ENCODE measurements at places on chromosomes 6 and 20.
A peak's percentile ranks its signal among the peaks of the same experiment; 100 is the strongest.

GRCh38 chr6:31270788-31271640, 878 bp downstream of the HLA-C start:
- DNase-seq = peak; percentile 79

GRCh38 chr6:14224359-14225103, 107.0 kb downstream of the CD83 start:
- peak; percentile 24 for DNase-seq

- DNase-seq = no peak
These were observed 256.0 kb downstream of the LY86 start for GRCh38 chr6:6844530-6844929.

- no peak for DNase-seq
These were observed 91.2 kb downstream of the MAP3K5 start for GRCh38 chr6:136701045-136701444.

DNA sequence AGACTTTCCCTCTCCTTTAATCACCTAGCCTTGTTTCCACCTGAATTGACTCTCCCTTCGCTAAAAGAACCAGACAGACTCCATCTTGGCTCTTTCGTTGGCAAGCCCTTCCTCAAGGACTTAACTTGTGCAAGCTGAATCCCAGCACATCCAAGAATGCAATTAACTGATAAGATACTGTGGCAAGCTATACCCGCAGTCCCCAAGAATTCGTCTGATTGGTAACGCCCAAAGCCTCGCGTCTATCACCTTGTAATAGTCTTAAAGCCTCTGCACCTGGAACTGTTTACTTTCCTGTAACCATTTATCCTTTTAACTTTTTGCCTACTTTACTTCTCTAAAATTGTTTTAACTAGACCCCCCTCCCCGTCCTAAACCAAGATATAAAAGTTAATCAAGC, 15.6 kb upstream of the MYCT1 start:
- no peak for DNase-seq

GRCh38 chr6:138796771-138797170, 884 bp downstream of the ECT2L start:
- no peak for DNase-seq

DNA sequence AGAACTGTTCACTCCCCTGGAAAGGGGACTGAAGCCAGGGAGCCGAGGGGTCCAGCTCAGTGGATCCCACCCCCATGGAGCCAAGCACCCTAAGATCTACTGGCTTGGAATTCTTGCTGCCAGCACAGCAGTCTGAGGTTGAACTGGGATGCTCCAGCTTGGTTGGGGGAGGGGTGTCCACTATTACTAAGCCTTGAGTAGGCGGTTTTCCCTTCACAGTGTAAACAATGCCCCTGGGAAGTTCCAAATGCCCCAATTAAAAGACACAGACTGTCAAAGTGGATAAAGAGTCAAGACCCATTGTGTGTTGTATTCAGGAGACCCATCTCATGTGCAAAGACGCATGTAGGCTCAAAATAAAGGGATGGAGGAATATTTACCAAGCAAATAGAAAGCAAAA, 150.2 kb downstream of the LPA start:
- no peak for DNase-seq

DNA sequence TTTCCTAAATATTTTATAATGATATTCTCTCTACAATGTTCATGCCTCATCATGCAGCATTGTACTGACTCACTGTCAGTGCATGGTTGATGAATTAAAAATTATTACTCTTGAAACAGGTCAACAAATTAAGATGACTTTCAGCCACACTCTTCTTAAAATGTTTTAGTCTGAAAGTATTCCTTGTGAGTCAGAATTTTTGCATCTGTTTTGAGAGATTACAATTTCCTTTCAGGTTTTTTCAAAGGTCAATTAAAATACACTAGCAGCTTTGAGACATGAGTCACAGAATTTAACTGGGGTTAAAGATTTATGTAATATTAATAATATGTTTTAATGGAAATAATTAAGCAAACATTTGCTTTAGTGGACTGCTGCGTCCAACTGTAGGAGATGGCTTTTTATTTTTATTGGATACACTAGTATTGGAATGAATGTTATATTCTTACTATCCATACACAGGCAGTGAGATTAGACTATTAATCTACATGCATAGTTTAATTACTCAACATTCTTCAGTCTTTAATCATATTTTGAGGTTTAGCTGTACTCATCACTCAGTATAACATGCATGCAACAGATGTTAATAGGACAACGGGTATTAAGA, 9.7 kb downstream of the COL12A1 start:
- DNase-seq = no peak

- DNase-seq = no peak
These were observed 48.9 kb upstream of the TBC1D7 start for GRCh38 chr6:13377054-13377758.

GRCh38 chr6:161299726-161300125, 25.9 kb upstream of the AGPAT4 start:
- DNase-seq = no peak

GRCh38 chr6:119346936-119347335, 2.6 kb downstream of the MAN1A1 start:
- peak; percentile 59 for DNase-seq

- DNase-seq = no peak
These were observed 11.0 kb downstream of the DSTN start for GRCh38 chr20:17580895-17581294.

DNA sequence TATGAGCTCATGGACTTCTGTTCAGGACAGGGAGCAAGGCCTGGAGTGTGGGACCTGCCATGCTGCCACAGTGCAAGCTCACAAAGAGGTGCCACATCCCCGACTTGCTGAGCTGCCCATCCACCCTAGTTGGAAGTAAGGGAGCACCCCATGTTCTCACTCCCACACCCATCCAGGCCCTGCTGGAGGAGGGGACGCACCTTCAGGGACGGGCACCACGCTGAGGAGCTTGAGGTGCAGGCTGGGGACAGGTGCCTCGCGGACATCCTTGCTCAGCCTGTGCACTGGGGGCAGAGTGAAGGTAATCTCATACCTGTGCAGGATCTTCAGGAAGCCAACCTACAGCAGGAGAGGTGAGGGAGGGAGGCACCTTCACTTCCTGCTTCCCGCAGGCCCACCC, 12.3 kb downstream of the ADISSP start:
- no peak for DNase-seq

DNA sequence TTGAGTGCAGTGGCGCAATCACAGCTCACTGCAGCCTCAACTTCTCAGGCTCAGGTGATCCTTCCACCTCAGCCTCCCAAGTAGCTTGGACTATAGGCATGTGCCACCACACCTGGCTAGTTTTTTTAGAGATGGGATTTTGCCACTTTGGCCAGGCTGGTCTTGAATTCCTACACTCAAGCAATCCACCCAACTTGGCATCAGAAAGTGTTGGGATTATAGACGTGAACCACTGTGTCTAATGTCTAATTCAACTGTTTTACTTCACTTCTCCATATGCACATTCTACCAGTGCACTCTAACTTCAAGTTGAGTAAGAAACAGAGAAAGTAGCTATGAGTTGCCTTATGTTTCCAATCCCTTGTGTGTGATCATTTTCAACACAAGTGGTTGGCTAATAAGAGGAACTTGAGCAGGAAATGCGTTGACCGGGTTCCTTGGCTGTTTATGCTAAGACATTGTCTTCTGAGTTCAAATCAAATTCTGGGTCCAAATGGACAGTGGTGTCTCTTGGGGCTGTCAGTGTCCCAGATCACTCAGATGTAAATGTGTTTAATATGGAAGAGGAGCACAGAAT, 23.9 kb downstream of the ZNF337 start:
- DNase-seq = peak; percentile 57

DNA sequence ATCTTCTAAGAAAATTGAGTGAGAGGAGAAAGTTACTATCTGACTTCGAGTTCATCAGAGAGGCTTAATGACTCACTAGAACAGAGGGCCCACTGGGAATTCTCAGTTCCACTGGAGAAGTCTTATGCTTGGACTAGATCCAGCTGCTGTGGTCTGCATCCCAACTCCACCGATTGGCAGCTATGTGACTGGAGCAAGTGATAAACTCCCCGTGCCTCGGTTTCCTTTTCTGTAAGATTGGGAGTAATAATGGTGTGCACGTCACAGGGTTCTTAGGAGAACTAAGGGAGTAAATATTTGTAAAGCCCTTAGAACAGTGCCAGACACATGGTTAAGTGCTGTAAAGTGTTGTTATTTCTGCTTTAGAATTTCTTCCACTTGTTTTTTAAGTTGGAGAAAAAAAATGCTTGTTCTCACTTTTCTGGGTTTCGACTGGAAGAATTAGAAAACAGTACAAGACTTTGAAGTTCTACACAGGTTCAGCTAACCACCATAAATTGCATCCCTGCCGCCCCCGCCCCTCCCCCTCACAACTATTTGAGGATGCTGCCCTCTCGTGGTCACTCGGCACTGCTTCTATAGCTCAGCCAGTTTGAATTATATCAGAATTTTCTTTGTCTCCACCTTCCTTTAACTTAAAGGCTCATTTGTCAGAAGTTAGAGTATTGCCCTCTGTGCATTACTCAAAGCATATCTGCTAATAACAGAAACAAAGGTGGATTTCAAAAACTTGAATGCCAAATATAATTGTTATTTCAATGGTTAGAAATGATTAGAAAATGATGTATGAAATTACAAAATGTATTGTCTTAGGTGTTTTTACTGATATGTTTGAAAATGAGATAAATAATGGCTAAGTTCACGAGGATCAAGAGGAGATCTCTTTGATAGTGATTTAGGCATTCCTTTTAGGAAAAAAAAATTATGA, 95.0 kb upstream of the IFNGR1 start:
- peak; percentile 67 for DNase-seq

DNA sequence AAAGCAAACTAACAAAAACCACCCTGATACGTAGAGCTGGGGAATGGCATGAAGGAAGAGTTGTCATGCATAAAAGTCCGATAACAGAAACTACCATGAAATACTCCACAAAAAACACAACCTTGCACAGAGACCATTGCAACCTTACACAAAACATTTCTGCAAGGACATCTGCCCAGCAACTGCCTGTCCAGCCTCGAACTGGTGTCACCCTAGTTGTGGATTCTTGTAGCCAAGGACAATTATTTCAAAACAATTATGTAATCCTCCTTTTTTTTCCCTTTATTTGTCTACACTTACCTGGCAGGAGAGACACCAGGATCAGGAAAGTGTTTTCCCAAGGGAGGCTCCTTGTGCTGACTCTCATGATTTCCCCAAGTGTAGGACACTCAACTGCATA, 232.5 kb upstream of the SYNDIG1 start:
- no peak for DNase-seq

DNA sequence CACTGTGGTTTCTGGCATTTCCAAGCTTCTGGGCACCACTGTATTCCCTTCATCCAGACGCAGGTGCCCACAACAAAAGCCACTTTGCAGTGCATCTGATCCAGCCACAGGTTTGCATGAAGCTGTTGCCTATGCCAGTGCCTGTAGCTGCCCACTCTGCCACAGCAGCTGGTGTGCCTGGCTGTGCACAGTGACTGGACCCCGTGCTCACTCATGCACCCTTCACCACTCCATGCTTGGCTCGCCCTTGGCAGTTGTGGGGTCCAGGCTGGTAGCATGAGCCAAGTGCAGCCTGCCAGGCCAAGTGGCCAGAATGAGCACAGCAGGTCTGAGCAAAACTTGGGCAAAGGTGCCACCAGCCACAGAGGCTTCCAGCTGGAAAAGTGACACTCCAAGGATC, 42.7 kb downstream of the SEL1L2 start:
- no peak for DNase-seq

DNA sequence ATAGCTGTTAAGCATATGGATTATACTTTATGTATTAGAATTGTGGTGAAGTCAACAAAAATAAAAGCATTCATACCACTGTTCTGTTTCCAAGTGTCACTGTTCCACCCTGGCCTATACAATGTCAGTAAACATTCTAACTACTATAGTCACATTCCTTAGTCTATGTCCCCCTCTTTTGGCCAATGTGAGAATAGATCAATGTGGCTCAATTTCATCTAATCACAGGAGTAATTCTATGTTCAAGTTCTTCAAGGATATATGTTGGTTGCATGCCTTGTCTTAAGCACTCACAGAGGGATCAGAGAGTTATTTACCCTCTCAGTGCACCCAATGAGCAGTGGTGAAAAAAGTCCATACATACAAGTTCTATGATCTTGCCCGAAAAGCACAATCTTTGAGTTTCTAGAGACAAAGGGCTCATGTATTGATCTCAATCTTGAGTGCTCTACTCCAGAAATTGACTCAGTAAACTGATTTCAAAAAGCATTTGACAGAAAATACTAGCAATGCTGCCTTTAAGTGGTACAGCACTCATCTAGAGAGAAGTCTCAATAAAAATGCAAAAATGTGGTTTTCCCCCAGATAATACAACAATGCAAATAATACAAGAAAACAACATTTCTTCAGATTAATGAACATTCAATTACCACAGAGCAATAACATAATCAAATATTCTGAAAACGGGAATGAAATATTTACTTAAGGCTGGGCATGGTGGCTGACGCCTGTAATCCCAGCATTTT, 16.5 kb downstream of the SMLR1 start:
- peak; percentile 15 for DNase-seq

GRCh38 chr6:158649289-158650143, at the start of gene SYTL3:
Gene SYTL3 (plus strand): TSS chr6:158650054. CDS start chr6:158663269, 13,215 bp downstream.
- peak; percentile 90 for DNase-seq

DNA sequence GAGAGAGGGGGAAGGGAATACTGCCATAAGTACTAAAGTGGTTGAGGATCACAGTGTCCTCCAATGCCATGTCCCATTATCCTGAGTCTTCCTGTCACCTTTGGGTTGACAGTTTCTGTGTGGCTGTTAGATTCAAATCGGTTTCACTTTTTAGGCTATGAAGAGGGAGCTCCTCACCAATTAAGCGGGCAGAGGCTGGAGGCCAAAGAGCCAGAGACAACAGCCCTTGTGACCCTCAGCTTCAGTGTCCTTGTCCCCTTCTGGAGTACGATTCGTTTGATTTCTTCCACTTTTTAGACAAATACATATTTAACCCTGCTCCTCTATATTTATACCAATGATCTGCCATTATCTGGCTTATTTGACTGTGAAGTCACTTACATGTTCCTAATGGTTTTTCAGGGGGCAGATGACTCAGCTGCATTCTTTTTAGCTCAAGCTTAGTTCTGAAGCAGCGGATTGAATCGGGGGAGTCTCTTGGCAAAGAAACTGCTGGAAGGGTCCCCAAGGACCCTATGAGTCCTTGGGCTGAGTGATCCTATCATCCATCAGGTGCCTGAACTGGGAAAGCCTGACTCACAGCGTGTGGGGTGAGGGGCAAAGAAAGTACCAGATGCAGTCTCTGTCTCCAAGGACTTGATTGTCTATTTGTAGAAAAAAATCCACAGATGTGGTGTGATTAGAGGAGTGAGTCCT, 18.2 kb downstream of the FERMT1 start:
- DNase-seq = no peak

GRCh38 chr6:160112628-160113299, 8.9 kb upstream of the SLC22A1 start:
- DNase-seq = no peak

GRCh38 chr6:169292338-169293124, 38.9 kb upstream of the THBS2 start:
- peak; percentile 90 for DNase-seq

- DNase-seq = no peak
These were observed 6.1 kb downstream of the TOX2 start for GRCh38 chr20:43920797-43921196.

GRCh38 chr6:27168586-27169443, 78.7 kb upstream of the PRSS16 start:
- no peak for DNase-seq
